ENCODE measurements at places on chromosomes 7 and 10.

GRCh38 chr10:33509231-33509831 is 174.9 kb upstream of the NRP1 start:
- DNase-seq, result peak; percentile 63

DNA sequence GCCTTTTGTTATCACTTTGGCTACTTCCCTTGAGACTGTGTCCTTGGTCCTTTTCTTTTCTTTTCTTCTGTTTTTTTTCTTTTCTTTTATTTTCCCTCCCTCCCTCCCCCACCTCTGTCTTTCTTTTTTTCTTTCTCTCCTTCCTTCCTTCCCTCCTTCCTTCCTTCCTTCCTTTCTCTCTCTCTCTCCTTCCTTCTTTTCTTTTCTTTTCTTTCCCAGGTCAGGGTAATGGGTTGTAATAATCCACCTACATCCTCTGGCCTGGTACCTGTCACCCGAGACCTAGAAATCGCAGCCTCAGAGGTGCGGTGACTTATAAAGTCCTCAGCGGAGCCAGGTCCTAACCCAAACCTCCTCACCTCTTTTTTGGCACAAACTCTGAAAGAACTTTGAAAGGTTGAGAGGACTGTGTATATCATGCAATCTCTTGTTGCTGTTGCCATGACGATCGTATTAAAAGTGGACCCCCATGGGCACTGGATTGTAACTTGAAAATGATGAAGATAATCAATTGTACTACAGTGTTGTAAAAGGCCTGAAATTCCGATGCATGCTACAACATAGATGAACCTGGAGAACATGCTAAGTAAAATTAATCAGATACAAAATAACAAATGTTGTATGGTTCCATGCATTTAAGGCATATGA is 140.7 kb upstream of the AGK start:
- no peak for DNase-seq

DNA sequence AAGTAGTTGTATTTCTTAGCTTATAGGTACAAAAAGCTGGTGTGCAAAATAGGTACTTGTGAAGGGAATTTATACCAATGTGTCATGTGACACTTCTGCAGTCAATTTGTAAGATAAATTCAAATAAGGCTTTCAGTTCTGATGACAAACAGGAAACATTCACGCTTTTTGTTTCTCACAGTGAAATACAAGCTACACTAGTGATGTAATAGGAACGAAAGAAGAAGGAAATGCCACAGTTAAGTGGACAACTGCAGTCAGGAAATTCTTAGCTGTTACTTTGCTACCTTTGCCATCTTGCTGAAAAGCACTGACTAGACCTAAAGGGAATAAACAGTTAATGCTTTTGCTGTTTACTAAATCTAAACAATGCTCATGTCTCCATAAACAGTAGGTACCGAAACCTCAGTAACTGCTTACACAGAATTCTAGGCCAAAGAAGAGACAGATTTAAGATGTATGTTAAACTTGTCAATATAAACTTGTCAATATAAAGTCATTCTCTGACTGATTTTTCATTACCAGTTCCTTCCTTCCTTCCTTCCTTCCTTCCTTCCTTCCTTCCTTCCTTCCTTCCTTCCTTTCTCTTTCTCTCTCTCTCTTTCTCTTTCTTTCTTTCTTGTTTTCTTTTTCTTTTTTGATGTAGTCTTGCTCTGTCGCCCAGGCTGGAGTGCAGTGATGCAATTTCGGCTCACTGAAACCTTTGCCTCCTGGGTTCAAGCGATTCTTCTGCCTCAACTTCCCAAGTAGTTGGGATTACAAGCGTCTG is 10.1 kb downstream of the OTUD1 start:
- no peak for DNase-seq

GRCh38 chr7:112752576-112752975 is 37.6 kb downstream of the TMEM168 start:
- no peak for DNase-seq

DNA sequence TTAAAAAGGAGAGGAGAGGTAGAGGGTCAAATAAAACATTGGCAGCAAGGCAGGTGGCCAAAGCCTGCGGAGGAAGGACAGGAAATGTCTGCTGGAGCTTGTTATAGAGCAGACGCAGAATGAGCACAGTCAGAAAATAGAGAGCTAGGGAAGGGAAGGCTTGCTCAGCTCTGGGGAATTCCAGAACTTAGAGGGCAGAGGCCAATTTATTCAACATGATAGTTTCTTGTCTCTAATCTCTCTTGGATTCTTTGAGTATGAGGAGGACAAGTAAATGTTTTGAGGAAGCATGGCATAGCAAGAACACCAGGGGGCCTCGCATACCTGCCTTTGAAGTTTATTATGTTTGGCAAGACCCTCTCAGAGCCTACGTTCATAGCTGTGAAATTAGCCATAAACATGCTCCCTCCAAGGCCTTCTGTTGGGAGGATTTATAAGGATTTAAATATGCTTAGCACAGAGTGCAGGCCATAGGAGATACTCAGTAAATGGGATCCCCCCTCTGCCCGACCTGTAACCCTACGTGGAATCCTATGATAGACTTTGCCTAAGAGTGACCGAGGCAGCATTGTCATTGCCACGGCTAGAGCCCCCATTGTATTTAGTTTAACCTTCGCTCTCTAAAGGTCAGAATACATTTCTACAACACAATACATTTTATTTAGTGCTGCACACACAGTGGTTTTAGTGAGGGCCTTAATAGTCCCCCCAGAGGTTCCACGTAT is 293.9 kb downstream of the CCDC3 start:
- peak; percentile 60 for DNase-seq

DNA sequence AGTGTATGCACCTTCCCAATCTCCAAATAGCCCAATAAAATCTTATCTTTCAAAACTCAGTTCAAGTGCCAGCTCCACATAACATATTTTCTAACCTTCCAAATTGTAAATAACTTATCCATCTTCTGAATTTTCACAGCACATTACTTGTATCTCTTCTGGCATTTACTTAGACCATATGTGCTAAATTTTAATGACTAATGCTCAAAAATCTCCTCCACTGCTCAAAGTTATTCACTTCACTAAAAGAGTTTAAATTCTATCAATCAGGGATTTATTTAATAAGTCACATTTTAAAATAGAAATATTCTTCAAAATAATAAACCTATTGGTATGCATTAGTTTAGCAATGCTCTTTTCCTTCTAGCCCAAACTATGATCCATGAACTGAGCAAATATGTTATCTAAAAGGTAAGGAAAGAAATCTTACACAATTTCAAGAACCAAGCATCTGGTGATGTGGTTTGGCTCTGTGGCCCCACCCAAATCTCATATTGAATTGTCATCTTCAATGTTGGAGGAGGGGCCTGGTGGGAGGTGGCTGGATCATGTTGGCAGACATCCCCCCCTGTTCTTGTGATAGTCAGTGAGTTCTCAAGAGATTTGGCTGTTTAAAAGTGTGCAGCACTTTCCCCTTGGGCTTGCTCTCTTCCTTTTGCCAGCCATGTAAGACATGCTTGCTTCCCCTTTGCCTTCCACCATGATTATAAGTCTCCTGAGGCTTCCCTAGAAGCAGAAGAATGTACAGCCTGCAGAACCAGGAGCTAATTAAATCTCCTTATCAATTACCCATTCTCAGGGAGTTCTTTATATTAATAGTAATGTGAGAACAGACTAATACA is 28.1 kb upstream of the GPR22 start:
- DNase-seq, result no peak

- no peak for DNase-seq
Measured at GRCh38 chr7:47746468-47746867, 164.6 kb upstream of the TNS3 start.

- no peak for DNase-seq
Measured at GRCh38 chr7:151205730-151206129, 4.6 kb downstream of the H2BK1 start.

DNA sequence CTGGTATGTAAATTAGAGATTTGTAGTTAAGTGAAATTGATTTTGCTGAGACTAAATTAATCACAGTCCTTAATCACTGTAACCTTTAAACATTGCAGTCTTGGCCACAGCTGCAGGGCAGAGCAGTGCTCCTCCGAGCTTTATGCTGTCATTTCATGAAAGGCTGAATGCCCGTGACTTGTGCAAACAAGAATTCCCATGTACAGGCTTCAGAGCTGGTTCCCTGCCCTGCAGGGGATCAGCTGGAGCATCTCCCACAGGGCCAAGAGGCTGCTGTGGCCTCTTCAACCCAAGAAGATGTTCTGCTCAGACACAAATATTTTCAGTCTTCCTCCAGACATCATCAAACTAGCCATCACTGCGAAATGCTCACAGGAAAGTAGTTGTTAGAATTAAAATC is 419.1 kb downstream of the AUTS2 start:
- no peak for DNase-seq

DNA sequence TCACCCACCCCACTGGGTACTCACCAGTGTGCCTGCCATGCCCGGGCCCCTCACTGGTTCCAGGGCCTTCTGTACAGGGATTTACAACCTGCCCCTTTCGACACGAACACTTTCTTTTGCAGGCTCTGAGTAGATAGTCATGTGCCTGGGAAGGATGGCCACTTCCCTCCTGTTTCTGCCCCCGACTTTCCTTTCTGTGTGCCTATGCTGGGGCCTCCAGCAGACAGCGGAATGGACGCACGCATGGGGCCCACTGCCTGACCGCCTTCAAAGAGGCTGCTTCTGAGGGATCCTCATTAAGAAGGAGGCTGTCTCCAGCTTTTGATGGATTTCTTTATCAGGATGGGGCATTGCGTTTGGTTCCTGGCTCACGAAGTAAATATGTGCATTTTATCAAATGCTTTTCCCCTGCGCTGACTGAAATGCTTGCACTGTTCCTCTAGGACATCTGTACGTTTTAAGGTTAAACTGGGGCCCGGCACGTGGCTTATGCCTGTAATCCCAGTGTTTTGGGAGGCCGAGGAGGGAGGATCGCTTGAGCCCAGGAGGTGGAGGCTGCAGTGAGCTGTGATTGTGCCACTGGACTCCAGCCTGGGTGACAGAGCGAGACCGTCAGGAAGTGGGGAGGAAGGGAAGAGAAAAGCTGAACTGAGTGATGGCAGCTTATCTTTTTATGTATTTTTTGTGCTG is 29.4 kb upstream of the NKX6-2 start:
- no peak for DNase-seq
